LNCaP clone FGC (cell line): ENCODE measurements at places on chromosomes 12 and 14.

- no peak for DNase-seq
Observed at GRCh38 chr12:122614839-122615238, 87.8 kb downstream of the KNTC1 start.

- DNase-seq, result no peak
Observed at GRCh38 chr14:62655166-62655565, 390.1 kb downstream of the KCNH5 start.

- DNase-seq, result no peak
Observed at GRCh38 chr12:80196419-80196818, 97.1 kb downstream of the OTOGL start.

DNA sequence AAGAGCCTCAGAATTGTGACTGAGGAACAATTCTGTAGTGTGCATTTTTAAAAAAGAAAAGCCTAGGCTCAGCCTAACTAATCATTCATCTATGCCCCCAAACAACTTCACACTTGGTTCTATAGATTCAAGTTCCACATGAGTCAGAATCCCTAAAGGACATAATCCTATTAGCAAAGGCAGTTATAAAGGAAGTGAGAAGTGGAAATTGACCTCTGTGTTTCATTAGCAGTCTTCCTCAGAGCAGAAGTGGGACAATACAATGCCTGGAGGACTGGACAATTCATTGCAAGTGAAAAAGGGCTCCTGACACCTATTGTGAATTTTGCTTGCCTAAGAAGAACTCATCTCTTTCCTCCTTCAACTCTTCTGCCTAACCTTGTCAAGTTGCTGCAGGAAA, 222.3 kb downstream of the PTPRO start:
- DNase-seq, result no peak

DNA sequence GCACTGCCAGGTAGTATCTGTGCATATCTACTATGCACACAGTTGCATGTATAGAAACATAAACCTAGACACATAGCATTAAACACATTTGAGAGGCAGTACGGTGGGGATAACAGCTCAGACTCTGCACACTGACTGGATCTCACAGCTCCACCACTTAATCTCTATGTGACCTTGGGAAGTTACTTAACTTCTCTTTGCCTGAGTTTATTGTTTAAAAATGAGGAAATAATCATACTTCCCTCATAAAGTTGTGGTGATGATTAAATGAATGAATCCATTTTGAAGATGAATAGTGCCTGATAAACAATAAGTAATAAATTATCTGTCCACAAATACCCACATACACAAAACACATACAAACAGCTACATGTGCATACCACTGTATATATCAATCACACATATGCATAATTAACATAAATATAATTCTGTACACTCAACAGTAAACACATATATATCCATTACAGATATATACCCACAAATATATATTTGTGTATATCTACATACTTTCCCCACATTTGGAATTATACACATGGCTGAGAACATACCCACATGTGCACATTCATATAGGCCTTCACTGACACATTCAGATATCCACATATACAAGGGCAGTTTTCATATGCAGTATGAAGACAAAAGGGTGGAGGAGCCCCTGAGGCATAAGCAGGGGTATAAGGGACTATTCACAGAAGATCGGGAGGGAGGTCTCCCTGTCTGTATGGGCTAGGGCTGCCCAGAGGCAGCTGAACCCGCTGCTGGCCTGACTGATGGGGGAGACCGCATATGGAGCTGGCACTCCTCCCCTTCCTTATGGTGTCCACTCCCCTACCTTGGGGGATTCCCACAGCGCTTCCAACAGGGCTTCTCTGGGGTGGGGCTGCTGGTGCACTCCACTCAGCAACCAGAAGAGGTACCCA, 5.9 kb downstream of the CDH24 start:
- DNase-seq, result no peak

- DNase-seq, result no peak
Observed at GRCh38 chr12:98939350-98939749, 294.3 kb downstream of the APAF1 start.

DNA sequence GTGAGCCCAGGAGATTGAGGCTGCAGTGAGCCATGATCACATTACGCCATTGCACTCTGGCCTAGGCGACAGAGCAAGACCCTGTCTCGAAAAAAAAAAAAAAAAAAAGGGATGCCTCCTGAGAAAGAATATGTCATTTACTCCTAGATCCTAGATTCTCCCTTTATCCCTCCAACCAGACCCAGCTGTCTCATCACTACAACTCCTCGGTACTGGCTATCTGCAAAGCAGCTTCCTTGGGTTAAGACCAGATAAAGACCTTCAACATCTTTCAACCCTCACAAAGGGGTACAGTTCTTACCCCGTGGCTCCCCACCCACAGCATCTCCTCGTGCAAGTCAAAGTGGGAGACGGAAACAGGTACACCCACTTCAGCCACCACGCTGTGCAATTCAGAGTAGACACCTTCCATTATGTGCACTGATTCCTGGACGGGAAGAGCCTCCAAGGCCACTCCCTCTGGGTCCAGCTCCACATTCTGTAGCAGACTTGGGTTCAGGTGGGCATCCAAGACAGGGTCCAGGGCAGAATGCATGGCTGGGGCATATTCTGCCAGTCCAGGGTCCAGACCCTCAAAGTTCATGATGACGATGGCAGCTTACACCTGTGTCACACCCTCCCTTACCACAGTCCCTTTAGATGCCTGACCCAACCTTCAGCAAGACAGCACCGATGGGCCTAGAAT, 1.1 kb downstream of the PAN2 start:
- no peak for DNase-seq

GRCh38 chr14:49494836-49495235, 91.3 kb downstream of the RPS29 start:
- no peak for DNase-seq

DNA sequence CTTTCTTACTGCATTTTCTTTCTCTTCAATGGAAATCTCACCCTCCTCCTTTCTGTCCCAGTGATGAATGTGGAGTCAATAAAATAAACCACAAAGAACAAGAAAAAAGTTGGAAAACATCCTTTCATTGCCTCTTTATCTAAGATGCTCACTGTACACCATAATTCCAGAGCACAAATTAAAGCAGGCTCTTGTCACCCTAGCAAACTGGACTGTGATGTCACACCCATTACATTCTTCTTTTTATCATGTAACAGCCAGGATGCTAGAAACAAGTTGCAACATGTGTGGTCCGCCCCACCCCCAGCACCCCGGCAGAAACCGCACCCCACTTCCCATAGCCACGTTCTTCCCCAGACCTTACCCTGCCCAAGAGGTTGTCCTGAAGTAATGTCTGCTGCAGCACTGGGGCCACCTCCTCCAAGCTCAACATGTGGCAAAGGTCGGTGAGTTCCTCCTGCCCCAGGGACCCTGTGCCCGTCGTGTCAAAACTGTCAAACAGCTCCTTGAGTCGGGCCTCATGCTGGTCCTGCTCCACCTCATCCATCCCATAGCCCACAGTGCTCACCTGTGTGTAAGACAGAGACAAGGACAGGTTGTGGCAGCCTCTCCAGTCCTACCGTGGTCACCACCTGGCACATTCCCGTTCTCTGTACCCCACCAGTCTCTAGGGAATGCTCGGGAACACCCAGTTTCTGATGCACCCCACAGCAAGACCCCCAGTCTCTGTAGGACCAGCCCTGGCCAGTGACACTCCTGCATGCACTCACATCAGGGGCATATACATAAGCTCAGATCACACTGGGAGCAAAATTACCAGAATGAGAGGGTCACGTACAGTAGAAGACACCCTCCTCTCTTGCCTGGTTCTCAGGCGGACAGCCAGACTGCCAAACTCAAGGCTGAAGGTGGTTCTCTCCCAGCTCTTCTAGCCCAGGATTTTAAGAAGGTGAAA, 9.2 kb downstream of the NIN start:
- DNase-seq, result no peak

DNA sequence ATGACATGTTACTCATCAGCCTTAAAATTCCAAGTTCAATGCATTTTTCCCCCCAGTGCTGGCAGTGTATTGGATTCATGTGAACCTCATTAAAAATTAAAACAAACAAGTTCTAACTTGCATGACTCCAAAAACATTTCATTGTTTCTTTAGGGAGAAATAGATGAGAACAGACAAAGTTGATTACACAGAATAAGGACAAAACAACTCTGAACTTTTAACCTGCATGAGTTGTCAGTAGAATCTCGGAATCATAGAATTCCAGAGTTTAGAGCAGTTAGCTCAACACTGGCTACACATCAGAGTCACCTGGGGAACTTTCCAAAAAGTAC, 127.5 kb downstream of the TMX1 start:
- DNase-seq, result no peak

GRCh38 chr14:72743626-72744025, 150.3 kb downstream of the DPF3 start:
- no peak for DNase-seq

DNA sequence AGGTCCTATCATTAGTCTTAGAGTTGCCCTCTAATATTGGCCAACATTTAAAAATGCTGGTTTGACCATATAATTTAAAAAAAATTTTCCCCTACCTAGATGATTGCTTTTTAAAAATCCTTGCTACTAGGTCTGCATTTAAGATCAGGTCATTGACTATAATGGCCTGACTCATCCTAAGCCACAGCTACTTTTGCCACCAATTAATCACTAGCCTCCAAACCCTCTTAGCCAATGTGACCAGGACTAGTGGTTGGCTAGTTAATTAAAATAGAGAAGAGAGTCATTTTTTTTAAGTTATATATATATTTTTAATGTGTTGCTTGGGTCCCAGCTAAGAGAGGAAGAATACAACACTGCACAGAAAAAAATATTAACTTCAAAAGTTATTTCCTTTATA, 57.5 kb downstream of the SOS2 start:
- no peak for DNase-seq

DNA sequence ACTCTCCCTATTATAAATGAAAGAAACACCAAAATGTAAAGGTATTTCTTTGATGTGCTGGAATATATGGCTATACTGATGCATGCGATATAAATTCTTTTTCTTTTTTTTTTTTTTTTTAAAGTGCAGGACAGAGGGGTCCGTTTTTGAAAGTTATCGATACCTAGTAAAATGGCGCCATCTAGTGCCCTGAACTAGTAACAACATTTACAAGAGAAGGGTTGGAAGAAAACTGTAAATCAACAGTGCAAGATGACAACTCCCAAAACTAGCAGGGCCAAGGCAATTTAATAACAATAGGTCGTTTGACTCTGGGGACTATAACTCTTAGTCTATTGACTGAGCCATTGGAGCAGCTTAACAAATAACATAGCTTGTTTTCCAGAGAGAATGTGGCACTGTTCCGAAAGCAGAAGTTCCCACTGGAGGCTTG, 137.7 kb downstream of the SPTSSA start:
- no peak for DNase-seq

GRCh38 chr12:124125203-124125871, 152.3 kb downstream of the ZNF664 start:
- DNase-seq, result no peak

GRCh38 chr14:22974530-22975313, 7.6 kb downstream of the AJUBA start:
- no peak for DNase-seq

DNA sequence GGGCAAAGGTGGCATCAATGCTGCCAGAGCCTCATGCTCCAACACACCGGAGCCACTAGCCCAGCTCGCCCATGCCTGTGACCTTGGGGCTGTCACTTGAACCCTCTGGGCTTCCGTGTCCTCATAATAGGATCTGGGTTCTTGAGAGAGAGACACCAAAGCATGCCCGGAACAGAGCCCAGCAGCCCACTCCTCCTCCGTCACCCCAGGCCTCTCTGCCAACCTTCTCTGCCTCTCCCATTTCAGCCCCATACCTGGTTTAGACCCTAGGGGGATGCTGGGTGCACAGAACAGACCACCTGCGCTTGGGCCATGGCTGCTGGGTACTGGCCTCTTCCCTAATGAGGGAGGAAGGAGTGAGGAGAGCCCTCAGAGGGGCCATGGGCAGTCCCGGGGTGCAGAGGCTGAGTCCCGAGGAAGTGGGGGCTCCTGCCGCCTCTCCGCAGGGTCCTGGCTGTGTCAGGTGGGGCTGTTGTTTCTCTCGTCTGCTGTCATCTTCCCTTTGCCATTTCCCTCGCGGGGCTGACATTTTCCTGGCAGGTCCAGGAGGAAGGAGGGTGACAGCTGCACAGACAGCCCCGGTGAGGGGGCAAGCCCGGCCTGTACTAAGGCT, 172.4 kb upstream of the RTL1 start:
- no peak for DNase-seq

DNA sequence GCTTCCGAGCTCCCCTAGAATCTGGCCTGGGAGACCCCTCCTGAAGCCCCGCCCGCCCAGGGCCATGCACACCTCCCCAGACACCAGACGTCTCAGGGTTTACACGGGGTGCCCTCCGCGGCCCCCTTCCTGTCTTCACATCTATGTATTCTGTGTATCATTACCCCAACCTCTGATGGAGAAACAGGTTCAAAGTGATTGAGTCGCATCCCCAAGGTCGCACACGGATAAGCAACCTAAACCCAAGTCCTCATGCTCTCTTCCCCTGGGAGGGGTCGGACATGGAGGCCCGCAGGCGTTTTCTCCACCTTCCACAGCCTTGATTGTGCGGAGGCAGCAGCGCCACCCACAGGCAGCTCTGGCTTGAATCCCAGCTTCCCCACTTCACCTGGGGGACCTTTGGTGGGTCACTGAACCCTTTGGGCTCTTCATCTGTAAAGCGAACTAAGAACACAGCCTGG, 237.3 kb downstream of the BCL11B start:
- DNase-seq, result no peak

- DNase-seq, result no peak
Observed at GRCh38 chr12:113781415-113782198, 184.5 kb downstream of the RBM19 start.

DNA sequence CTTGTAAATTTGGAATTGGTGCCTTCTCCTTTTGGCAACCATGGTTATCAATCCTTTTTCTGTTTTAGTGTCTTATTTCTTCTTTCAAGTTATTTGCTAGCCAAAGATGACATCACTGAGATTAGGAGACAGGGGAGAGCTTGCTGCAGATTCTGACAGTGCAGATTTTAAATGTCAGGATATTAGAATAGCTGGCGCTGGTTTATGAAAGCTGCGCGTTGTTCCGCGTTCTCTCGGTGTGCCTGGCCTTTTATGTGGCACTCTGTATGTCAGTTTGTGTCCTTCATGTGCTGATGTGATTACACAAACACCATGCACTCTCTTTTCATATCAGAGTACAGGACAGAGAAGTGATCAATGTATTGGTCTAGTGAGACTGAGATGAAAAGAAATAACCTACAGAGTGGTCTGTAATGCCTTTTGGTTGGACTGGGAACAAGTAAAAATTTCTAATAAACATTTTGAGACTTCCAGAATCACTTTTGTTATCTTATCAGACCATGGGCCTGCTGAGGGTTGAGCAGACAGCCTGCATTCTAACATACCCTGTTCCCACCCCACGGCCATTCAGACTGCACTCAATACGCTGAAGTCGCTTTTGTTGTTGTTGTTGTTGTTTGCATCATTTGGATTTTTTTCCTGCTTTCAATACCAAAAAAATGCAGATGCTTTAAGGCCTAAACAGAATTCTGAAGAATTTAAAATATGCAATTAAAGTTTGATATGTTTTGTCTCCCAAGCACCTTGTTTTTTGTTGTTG, 49.7 kb upstream of the TRAF3 start:
- no peak for DNase-seq
